NCI-H2081 (cell line): ENCODE measurements at places on chromosomes 6 and 20.

- no peak for DNase-seq
Observed at GRCh38 chr6:40056865-40057264, 122.6 kb upstream of the MOCS1 start.

- peak; percentile 55 for DNase-seq
Observed at GRCh38 chr6:89436226-89436625, 3.3 kb downstream of the ANKRD6 start.

DNA sequence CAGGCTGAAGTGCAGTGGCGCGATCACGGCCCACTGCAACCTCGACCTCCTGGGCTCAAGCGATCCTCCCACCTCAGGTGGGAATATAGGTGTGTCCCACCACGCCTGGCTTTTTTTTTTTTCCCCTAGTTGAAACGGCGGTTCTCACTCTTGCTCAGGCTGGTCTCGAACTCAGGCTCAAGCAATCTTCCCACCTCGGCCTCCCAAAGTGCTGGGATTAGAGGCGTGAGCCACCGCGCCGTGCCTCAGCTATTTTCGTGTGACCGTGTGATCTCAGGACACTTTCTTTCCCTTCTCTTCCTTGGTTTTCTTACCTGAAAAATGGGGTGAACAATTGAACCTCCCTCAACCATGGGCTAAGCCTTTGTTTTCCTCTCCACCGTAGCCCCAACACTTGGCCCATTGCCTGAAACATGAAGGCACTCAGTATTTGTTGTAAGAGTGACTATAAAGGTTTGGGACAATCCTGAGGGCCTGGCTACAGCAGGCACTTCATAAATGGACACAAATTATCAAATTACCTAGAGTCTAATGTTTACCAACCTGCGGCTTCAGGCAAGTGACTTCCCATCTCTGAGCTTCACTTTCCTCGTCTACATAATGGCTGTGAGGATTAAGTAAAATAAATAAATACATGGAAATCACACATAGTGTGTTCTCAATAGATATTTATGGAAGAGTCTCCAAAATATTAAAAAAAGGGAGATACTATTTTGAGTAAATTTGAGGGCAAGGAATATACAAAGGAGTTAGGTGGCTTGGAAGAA, 31.4 kb upstream of the ID1 start:
- DNase-seq = peak; percentile 91

GRCh38 chr20:45283551-45284057, 23.0 kb upstream of the RBPJL start:
- DNase-seq = no peak
